ENCODE measurements at places on chromosomes 7 and 10.

DNA sequence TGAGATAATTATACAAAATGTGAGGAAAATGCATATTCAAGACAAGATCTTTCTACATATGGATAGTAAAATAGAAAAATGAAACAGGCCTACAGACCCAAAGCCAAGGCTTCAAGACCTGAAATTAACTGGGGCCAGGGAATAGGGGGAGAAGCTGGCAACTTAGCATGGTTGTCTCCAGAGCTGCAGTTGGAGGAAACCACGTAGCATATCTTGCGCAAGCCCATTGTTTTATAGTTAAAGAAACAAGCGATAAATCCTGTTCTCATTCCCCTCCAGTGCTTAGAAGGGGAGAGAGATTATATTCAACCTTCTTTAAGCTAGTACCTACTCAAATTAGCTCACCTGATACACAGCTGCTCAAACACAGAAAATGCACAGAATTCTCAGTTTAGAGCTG, 197.1 kb downstream of the SORCS1 start:
- no peaks in the 10 kb centered on the region for H3K36me3 ChIP-seq
- H3K27me3 ChIP-seq = no peaks in the 10 kb centered on the region
- H3K27ac ChIP-seq = no peak overlapping the region

GRCh38 chr10:8043569-8044306, 10.8 kb upstream of the GATA3 start:
- H3K27ac ChIP-seq = no peak overlapping the region
- H3K4me3 ChIP-seq = no peak overlapping the region
- H3K4me1 ChIP-seq = no peaks in the 10 kb centered on the region
- DNase-seq = peak; percentile 26
- H3K36me3 ChIP-seq = no peaks in the 10 kb centered on the region
- H3K27me3 ChIP-seq = peaks cover 10% of the 10 kb centered on the region

- DNase-seq = no peak
- no peaks in the 10 kb centered on the region for H3K36me3 ChIP-seq
- H3K27me3 ChIP-seq = no peaks in the 10 kb centered on the region
- no peak overlapping the region for H3K27ac ChIP-seq
- no peaks in the 10 kb centered on the region for H3K4me1 ChIP-seq
- no peak overlapping the region for H3K4me3 ChIP-seq
Observed at GRCh38 chr10:108036265-108036664, 871.8 kb upstream of the SORCS1 start.

- no peaks in the 10 kb centered on the region for H3K27me3 ChIP-seq
- DNase-seq = no peak
- H3K27ac ChIP-seq = no peak overlapping the region
- no peaks in the 10 kb centered on the region for H3K4me1 ChIP-seq
Observed at GRCh38 chr7:43808410-43808809, 49.9 kb downstream of the BLVRA start.

- no peaks in the 10 kb centered on the region for H3K27me3 ChIP-seq
- no peak overlapping the region for H3K27ac ChIP-seq
- DNase-seq = no peak
- peak overlapping the region; percentile 81 for H3K4me3 ChIP-seq
Observed at GRCh38 chr10:93894516-93895378, 969 bp downstream of the SLC35G1 start.

DNA sequence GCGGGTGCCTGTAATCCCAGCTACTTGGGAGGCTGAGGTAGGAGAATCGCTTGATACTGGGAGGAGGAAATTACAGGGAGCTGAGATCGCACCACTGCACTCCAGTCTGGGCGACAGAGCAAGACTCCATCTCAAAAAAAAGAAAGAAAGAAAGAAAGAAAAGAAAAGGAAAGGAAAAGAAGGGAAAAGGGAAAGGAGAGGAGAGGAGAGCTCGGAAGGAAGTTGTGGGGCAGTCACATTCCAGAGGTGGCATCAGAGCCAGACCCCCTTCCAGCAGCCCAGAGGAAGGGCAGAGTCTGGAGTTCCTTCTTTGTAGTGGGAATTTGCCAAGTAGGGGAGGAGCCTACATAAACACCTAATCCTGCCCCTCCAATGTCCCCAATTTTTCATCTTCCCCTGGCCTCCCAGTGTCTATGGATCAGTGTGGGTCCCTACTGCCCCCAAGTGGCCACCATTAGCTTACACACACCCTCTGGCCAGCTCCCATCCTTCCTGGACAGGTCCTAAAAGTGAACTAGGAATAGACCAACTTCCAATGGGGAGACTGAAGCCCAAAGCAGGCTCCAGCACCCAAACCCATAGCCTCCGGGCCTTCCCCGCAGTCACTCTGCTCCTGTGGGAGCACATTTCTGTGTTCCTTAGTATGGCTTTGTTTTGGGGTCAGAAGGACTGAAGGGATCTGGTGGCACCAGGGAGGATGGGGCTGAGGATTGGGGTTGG, 39.6 kb upstream of the HSPB1 start:
- no peaks in the 10 kb centered on the region for H3K4me1 ChIP-seq
- H3K27ac ChIP-seq = no peak overlapping the region
- DNase-seq = peak; percentile 41
- no peaks in the 10 kb centered on the region for H3K36me3 ChIP-seq
